ENCODE measurements at places on chromosomes 11 and 22.

GRCh38 chr11:132704781-132705375 is 827.4 kb downstream of the OPCML start:
- DNase-seq, result no peak

DNA sequence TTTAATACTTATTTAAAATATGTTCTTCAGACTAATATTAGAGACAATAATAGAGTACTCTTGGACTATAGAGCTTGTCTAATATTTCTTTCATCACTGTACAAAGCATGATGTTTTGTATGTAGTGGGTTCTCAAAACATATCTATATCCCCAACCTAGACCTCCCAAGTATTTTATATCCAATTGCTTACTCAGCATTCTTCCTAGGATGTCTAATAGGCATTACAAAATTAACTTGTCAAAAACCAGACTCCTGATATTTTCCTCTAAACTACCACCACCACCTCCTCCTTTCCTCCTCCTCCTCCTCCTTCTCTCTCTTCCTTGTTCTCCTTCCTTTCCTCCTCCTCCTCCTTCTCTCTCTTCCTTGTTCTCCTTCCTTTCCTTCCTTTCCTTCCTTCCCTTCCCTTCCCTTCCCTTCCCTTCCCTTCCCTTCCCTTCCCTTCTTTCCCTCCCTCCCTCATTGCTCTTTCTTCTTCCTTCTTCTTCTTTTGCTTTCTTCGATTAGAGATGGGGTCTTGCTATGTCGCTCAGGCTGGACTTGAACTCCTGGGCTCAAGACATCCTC is 21.3 kb downstream of the BCO2 start:
- DNase-seq, result no peak

DNA sequence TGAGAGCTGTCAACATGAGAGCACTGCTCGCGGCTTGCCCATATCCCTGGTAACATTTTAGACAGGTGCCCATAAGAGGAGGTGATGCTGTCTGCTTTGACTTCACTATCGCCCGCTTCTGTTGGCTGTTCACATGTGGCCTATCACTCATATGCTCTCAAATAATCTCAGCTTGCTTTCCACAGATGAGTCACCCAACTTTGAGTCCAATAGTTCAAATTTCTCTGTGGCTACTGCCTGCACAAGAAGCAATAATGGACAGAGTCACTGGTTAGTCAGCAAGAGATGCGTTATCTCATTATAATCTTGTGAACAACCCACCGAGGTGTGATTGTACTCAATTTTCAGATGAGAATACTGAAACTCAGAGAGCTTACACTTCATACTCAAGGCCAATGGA is 1714.1 kb downstream of the LRRC4C start:
- no peak for DNase-seq

DNA sequence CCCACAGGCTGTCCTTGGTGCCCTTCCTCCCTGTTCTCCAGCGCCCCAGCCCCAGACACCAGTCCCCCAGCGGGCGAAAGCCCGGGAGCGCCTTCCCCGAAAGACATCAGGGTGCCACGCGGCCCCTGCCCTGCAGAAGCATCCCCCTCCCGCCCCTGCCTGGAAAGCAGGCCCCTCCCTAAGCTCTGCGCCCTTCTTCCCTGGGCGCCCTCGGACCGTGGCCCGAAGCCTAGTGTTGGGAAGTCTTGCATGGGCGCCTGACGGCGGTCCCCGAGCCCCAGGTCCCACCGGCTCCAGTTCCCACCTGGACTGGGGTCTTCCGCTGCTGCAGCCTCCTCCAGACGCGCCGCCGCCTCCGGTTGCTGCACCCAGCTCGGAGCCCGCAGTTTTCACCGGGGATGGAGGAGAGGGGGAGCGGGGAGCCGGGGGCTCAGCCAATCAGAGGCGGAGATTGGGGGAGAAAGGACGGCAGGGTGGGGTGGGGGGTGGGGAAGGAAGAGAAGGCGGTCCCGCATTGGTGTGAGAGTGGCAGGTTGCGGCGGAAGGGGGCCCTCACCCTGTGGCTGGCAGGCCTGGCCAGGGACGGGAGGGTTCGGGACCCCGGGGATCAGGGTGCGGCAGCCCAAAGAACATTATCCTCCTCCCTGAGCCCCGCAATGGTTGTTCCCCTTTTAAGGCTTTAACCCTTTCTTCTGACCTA is at the start of gene THY1:
Gene THY1, minus strand, starts transcription at position 364 of the 700 bp plus-strand sequence. CDS start 2,267 bp downstream, outside the sequence.
- DNase-seq, result no peak

DNA sequence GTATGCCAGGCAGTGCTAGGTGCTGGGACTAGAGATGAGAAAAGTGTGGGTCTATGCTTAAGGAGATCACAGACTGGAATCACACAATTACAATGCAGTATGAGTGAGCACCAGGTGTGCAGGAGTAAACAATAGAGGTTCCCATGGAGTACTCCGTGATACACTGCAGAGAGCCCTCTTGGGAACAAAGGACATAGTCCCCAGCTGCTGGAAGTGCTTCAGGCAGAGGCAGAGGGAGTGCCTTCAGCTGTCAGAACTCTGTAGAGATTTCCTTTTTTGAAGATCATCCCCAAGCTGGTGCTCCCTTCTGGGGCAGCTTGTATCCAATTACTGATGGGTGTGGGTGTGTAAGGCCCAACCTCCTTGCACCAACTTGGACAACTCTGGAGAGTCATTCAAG is 143.5 kb upstream of the PLET1 start:
- DNase-seq, result no peak

DNA sequence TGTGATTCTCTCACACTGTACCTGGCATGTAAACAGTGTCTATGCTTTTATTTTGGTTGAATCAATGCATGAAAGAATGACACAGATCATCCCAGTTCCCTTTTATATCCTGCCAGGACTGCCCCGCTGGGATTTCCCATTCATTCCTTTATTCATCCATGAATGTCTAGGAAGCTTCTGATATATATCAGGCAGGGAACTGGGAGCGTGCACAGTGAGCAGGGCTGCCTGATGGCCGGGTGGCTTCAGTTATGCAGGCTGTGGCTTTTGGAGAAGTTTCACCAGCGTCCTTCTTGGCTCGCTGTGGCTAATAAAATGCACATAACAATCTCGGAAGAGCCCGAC is 789.0 kb downstream of the TBC1D22A start:
- no peak for DNase-seq

GRCh38 chr11:75474240-75474639 is 41.2 kb upstream of the KLHL35 start:
- DNase-seq, result no peak

- no peak for DNase-seq
Observed at GRCh38 chr11:35214226-35214770, 75.3 kb downstream of the CD44 start.
